ENCODE measurements at places on chromosomes 5 and 9. TPM values are rescaled to one million over a fixed set of nuclear protein-coding genes. Genes with fewer than 3 reads are reported as not detected.

TAL2 gene
- not detected for total RNA-seq

NME5 gene
- 13.5 TPM for total RNA-seq

NUTM2F gene
- not detected for total RNA-seq

SOHLH1 gene
- not detected for total RNA-seq

C6 gene
- 33.0 TPM for total RNA-seq

DMRT3 gene
- total RNA-seq = not detected
